CD4-positive, alpha-beta memory T cell (primary cell): ENCODE measurements at places on chromosomes 4 and X.

GRCh38 chrX:148915474-148915873 lies 415.1 kb downstream of the AFF2 start:
- no peak for DNase-seq

GRCh38 chr4:129438456-129438981 lies 342.6 kb downstream of the C4orf33 start:
- no peak for DNase-seq

- DNase-seq = no peak
Observed at GRCh38 chr4:67071641-67072040, 473.7 kb downstream of the CENPC start.

GRCh38 chr4:96260064-96260682 lies 420.3 kb downstream of the PDHA2 start:
- no peak for DNase-seq

DNA sequence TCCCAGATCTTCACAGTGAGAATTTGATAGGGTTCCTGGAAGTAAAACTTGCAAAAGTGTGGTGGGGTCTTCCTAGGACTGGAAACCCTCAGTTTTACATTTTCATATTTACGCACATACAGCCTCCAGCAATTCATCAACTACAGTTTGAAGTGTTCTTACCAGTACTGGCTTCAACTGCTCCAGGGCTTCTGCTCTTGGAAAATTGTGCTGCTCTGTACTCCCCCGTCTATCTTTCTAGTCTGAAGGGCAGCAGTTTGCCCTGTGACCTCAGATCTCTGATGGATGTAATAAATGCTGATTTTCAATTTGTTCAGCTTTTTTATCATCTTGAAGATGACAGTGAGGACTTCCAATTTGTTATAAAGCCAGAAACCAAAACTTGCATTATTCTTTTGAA lies 458.9 kb upstream of the FSTL5 start:
- no peak for DNase-seq

DNA sequence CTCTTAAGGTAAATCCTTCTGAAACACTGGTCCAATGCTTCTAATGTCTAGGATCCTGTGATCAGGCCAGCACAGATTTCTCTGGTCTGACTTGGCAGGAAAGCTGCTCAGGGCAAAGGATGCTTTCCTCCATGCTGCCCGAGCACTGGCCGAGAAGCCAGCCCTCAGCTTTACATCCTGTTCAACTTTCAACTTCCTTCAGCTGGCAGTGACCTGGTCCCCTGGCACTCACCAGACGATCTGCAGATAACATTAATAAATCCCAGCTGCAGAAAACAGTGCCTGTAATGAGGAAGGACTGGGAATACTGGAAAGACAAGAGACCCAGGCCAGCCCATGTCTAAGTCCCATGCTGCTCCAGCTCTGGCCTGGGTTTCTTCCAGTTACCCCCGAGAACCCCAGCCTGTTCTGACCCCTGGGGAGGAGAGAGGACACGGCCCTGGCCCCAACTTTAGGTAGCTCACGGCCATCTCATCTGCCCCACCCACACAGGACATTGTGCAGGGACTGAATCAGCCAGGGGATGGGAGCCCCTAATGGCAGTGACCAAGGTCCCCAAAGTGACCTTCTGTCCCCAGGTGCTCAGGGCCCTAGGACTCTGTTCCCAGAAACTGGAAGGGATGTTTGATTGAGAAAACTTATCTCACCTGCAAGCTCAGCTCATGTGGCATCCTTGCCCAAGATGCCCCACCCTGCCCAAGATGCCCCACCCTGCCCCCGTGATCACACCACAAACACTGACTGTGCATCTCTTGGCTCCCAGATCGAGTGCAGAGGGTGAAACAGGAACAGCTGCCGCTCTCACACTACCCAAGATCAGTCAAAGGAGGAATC lies 28.0 kb downstream of the JAKMIP1 start:
- DNase-seq = peak; percentile 16

GRCh38 chr4:7031558-7032449 lies 11.4 kb upstream of the TADA2B start:
- no peak for DNase-seq

DNA sequence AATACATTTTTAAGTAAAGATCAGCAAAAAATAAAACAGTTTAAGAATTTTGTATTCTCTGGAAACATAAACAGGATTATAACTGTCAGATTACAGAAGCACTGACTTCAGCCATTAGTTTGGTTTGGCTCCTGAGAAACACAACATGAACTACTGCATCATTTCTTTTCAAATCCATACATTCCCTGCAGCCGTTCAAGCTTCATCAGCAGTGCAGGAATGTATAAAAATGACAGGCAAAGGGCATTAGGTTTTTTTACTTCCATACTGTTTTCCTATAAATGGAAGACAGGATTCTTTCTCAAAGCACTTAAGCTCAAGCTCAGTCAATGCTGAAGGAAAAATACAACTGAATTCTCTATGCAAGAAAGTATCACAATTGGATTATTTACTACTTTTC lies 4.2 kb upstream of the MAB21L2 start:
- no peak for DNase-seq

DNA sequence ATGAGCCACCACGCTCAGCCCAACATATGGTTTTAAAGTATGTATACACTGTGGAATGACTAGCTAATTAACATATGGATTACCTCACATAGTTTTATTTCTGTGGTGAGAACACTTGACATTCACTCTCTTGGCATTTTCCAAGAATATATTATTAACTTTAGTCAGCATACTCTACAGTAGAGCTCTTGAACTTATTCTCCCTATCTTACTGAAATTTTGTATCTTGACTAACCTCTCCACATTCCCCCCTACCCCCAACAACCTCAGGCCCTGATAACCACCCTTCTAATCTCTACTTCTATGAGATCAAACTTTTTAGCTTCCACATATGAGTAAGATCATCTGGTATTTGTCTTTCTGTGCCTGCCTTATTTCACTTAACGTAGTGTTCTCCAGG lies 38.6 kb upstream of the AGA start:
- DNase-seq = no peak

DNA sequence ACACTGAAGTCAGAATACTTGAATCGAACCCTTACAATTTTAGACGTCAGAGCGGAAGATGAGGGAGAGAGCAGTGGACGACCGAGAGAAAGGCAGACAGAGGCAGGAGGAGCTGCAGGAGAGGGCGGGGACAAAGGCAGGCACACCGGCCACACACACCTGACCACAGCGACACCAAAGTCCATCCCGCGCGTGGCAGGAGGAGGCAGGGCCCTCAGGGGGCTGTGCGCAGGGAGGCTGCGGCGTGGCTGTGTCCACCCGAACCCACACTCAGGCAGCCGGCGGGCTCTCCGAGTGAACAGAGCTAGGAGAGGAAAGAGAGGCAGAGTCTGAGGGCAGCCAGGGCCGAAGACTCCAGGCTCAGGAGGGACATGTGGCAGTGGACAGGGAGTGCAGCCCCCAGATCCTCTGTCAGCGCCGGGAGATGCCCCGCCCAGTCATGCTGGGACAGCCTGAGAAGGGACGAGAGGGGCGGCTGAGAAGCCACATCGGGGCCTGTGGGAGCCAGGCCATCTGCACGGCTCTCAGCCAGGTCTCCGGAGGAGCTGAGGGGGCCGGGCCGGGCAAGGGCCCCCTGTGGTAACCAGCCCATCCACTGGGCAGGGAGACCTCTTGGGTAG lies 20.1 kb downstream of the GAK start:
- no peak for DNase-seq

DNA sequence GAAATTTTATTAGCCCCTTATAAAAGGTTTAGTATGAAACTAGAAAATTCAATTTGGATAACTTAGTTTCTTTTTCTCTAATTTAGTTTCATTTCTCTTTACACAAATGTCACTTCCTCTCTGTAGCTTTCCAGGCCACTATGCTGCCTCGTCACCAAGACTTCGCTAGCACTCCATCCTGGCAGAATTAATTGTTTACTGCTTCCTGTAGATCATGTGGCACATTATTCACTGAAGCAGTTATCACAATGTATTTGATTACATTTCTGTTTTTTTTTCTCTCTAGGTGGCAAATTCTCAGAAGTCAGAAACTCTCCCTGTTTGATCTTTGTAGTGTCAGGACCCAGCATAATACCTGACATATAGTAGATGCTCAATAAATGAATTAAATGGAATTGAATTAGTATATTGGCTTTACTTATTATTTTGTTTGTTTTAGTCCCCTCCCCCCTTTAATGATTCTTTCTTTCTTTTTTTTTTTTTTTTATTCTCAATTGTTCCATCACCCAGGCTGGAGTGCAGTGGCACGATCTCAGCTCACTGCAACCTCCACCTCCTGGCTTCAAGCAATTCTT lies 9.3 kb upstream of the SAT1 start:
- DNase-seq = peak; percentile 77

- DNase-seq = no peak
Observed at GRCh38 chrX:84118769-84119168, 69.2 kb downstream of the RPS6KA6 start.

DNA sequence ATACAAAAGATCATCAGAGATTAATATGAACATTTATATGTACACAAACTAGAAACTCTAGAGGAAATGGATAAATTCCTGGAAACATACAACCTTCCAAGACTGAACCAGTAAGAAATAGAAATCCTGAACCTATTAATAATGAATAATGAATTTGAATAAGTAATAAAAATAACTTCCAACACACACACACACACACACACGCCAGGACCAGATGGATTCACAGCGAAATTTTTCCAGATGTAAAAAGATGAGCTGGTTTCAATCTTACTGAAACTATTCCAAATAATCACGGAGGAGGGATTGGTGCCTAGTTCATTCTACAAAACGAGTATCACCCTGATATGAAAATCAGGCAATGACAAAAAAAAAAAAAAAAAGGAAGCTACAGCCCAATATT lies 1095.0 kb downstream of the FAT4 start:
- no peak for DNase-seq

DNA sequence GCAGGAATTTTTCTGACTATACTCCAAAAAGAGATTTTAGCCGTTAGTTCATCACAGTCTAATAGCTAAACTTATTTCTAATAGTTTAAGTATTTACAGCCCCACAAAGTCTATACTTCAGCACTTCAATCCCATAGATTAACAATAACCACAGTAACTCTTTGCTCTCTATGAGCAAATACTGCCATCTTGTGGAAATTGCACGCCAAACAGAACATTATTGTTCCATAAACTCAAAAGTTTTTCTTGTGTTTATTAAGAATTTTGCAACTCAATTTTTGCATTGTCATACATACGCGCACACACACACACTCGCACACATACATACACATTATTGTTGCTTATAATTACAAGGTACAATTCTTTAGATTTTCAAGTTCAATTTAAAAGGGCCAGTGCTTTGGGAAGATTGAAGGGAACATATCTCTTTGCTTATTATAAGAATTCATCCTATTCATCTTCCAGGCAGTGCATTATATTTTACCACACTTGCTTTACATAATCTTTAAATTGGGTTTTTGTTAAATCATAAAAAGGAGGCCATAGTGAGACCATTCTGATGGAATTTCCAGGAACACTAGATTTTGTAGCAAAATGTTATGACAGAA lies 63.8 kb upstream of the ATOH1 start:
- no peak for DNase-seq

GRCh38 chrX:106611317-106611678 lies 480 bp upstream of the RADX start:
- DNase-seq = no peak

DNA sequence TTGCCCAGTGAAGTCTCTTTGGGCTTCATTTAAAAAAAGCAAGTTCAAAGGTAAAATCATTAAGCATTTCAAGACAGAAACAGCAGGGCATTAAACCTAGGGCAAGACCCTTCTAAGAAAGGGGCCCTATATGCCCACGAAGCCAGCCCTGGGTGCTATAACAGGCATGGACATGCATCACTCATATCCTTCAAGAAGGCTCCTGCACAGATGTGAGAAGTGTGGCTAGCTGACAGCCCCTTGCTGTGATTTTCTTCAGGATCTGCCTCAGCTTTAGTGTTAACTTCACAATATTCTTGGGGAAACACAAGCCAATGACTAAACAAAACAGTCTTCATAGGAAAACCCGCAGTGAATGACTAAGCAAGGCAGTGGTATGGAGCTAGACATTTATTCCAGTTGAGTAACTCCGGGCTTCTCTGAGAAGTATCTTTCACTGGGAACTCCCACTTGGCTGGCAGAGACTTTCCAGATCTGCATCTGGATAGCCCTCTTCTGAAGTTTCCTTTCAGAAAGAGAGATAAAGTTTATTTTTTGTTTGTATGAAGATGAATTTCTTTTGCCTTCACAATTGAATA lies 11.9 kb upstream of the MAOA start:
- no peak for DNase-seq

GRCh38 chr4:3346146-3346545 lies 53.3 kb downstream of the RGS12 start:
- peak; percentile 57 for DNase-seq

DNA sequence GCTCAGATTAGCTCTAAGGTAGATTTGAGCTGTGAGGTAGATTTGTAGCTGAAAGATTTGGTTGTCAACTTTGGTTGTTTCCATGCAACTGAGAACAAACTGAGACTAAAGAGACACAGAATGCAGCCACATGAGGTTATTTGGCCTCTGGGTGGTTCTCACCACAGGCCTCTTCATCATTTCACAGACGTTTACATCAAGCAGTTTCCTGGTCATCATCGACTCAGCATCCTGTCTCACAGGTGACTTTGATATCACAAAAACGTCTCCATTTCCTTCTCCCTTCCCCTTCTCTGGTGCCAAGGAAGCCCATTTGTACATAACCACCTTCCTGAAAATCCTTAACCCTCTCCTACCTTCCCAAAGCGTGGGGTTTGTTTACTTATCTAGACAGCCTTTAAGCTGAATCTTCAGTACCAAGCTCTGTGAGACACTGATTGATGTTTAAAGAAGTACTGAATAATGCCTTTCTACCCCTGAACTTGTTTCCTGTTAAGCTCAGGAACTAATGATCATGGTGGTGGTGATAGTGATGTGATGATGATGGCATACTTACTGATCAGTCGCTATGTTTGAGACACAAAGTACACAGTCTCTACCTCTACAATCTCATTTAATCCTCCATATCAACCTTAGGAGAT lies 81.9 kb downstream of the FAM114A1 start:
- peak; percentile 83 for DNase-seq

- DNase-seq = no peak
Observed at GRCh38 chr4:28001698-28002097, 1141.1 kb downstream of the STIM2 start.

- DNase-seq = no peak
Observed at GRCh38 chrX:23012162-23012561, 12.4 kb downstream of the DDX53 start.

DNA sequence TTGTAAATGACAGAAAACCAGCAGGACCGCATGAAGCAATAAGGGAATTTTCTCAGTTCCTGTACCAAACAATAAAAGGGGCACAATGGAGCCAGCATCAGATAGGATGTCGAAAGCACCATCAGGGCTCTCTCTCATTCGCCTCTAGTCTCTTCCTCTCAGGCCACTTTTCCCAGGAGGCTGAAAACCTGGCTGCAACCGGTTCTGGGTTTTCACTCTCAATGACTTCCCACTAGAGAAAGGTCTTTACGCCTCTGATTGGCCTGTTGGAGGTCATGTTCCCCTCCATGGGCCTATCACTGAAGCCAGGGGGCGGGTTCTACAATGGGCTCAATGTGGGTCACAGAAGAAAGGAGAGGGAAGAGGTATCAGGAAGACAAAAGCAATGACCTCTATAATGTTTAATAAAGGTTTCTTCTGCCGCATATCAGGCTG lies 29.3 kb downstream of the ZNF827 start:
- no peak for DNase-seq

GRCh38 chr4:78092850-78093249 lies 35.7 kb downstream of the FRAS1 start:
- DNase-seq = no peak

GRCh38 chr4:129236351-129236750 lies 140.4 kb downstream of the C4orf33 start:
- DNase-seq = no peak

- no peak for DNase-seq
Observed at GRCh38 chr4:150816491-150816890, 198.6 kb downstream of the LRBA start.
